ENCODE measurements at places on chromosomes 4 and X.

DNA sequence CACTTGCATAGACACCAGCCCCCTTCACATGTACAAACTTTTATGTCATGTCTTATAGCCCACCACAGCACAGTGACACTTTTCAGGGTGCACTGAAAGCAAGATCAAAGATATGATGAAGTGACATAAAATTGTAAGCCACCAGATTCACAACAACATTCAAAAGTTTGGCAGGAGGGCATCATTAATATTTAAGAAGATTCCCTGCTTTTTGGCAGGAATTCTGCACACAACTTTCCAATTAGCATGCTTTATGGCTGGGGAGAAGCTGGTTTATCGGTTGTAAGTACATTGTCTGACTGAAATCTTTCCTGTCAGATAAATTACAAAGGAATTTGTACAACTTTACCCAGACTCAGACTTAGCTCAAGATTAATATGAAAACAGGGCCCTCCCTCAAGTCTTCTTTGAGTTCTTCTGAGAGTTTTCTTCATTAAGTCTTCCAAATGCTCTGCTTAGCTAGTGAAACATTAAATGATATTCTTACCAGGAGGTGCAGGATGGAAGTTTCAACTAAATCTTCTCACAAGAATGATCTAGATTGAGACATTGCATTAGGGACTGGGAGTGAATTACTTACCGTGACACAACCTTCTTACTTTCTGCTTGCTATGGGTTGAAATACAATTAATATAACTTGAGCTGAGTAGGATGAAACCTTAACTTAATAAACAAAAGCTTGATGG is 523.8 kb downstream of the PPARGC1A start:
- DNase-seq, result no peak

GRCh38 chr4:87049508-87049907 is 114.7 kb downstream of the AFF1 start:
- DNase-seq, result no peak

DNA sequence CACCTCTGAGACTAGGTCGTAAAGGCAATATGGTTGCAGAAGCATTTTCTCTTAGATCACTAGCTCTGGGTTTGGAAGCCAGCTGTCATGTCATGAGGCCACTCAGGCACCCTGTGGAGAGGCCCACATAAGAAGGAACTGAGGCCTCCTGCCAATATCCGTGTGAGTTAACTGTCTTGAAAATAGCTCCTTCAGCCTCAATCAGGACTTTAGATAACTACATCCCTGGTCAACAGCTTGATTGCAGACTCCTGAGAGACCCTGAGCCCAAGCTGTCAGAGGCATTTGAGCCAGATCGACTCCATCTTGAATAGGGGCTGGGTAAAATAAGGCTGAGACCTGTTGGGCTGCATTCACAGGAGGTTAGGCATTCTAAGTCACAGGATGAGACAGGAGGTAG is 15.1 kb upstream of the REPS2 start:
- no peak for DNase-seq

DNA sequence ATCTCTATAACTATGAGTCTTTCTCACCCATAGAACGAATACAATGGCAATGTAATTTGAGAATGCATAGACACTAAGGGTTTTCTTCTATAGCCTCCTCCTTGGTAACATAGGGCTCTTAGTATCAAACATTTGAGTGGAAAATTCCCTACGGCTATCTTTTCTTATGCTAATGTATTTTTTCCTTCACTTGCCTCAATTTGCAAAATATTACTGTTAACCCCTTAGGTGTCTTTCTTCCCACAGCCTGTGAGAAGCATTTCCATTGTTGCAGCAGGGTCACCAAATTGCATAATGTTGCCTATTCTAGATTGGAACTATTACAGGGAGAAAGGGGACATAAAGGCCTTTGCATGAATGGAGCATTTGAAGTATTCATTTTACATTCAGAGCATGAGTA is 140.5 kb upstream of the RAPGEF2 start:
- DNase-seq, result no peak

DNA sequence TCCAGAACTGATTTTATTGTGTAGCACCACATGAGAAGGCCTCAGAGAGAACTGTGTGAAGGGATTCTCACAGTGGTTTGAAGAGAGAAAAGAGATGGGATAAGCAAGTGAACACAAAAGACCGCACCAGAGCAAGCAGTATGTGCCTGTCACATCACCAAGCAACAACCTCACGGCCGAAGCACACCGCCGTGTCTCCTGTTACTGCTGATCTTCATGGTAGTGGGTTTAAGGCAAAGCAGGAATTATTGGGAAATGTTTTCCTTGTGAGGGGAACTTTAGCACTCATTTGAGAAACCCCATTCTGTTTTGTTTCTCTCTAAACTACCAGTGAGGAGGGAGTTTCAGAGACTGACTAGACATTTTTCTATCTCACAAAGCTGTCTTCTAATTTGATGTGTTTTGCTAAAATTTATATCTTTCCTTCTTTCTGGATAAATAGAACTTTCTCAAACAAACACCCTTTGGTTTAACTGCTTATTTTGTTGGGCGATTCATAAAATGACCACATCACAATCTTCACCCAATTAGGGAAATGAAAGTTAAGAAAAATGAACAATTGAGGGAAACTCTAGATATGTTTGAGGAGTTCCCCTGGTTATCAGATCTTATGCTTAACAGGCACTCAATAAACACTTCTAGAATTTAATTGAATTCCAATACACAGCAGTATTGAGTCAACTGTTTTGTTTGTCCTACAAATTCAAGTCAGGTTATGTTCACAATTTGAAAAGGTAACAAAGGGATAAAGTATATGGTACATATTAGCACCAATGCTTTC is 16.5 kb downstream of the SH3KBP1 start:
- DNase-seq, result no peak

GRCh38 chr4:85152480-85152879 is 186.0 kb upstream of the WDFY3 start:
- no peak for DNase-seq
